ENCODE measurements at places on chromosomes 4 and X. TPM values are rescaled to one million over a fixed set of nuclear protein-coding genes. Genes with fewer than 3 reads are reported as not detected.

- H3K27ac ChIP-seq = no peak overlapping the region
- H3K27me3 ChIP-seq = no peaks in the 10 kb centered on the region
- DNase-seq = no peak
- no peaks in the 10 kb centered on the region for H3K36me3 ChIP-seq
These were observed 48.3 kb upstream of the WDR1 start for GRCh38 chr4:10164877-10165283.

GRCh38 chr4:164949448-164950143 lies 27.9 kb downstream of the TRIM61 start:
- no peak overlapping the region for H3K4me3 ChIP-seq
- no peaks in the 10 kb centered on the region for H3K4me1 ChIP-seq
- DNase-seq = no peak
- H3K27ac ChIP-seq = no peak overlapping the region
- H3K27me3 ChIP-seq = no peaks in the 10 kb centered on the region

DNA sequence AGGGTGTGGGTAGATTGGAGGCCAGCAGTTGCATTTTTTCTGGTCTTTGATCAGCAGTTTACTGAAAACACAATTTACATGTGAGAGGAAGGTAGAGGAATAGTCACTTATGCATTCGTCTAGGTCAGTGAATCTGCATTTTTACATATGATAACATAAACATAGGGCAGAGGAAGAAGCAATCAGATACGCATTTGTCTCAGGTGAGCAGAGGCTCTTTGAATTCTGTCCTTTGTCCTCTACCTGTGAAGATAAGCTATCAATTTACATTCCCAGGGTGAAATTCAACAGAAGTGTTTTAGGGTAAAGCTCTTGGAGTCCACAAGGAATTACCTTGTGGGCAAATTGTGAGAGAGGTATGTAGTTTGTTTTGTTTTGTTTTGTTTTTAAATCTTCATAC lies 306.5 kb downstream of the MAGEB5 start:
- no peaks in the 10 kb centered on the region for H3K4me1 ChIP-seq
- no peak for DNase-seq
- no peak overlapping the region for H3K4me3 ChIP-seq
- H3K27ac ChIP-seq = no peak overlapping the region
- no peaks in the 10 kb centered on the region for H3K36me3 ChIP-seq
- H3K27me3 ChIP-seq = no peaks in the 10 kb centered on the region

DNA sequence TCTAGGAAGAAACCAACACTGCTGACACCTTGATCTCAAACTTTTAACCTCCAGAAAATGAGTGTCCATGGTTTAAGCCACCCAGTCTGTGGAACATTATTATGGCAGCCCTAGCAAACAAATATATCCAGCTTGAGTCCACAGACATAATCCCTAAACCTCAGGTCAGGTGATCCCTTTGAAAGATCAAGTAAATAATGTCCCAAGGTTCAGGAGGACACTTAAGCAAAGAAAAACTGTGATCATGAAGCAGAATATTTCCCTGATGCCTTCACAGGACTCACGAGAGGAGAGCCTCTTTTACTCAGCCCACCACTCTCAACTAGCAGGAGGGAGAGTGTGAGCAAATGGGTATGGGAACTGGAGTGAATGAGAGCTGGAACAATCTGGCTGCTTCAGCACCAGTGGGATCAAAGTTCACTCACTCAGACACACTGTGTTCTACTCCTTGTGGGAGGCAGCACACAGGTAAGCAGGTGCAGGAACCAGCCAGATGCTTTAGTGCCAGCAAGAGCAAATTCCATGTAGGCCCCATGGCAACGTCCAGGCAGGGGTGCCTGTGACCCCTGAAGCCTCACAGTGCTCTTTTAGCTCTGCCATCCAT lies 608.4 kb downstream of the RAB28 start:
- no peak for DNase-seq
- no peak overlapping the region for H3K27ac ChIP-seq
- H3K4me1 ChIP-seq = no peaks in the 10 kb centered on the region
- H3K4me3 ChIP-seq = no peak overlapping the region

DNA sequence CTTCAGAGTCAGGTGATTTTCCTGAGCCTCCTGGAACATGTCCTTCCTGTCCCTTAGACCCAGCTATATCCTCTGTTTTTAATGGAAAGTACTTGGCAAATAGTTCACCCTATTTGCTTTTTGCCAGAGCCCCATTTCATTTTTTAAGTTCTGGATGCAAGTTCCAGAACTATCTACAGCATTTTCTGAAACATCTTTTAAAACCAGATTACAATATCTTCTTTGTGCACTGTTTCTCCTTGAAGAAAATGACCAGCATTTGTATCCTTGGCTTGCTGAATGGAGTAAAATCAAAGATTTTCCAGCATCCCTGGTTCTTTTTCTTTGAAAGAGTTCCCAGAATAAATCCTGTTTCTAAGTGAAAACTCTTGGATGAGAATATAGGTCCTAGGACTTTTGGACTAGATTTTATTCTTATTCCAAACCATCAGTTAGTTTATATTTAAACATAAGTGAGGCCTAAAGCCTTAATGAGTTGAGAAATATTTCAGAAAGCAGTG lies 224.3 kb downstream of the ANK2 start:
- no peaks in the 10 kb centered on the region for H3K36me3 ChIP-seq
- H3K27me3 ChIP-seq = no peaks in the 10 kb centered on the region
- DNase-seq = no peak

GRCh38 chrX:33211356-33212260 lies at the start of gene DMD:
Gene DMD, minus strand, starts transcription at chrX:33211549. Its CDS starts 237 bp downstream, at chrX:33211312.
- H3K36me3 ChIP-seq = no peaks in the 10 kb centered on the region
- peak within 1 kb of the TSS; percentile 70 for H3K27ac ChIP-seq
- peaks cover 13% of the 10 kb centered on the region for H3K4me1 ChIP-seq
- peak within 1 kb of the TSS; percentile 28 for H3K4me3 ChIP-seq
- DNase-seq = peak; percentile 87

DNA sequence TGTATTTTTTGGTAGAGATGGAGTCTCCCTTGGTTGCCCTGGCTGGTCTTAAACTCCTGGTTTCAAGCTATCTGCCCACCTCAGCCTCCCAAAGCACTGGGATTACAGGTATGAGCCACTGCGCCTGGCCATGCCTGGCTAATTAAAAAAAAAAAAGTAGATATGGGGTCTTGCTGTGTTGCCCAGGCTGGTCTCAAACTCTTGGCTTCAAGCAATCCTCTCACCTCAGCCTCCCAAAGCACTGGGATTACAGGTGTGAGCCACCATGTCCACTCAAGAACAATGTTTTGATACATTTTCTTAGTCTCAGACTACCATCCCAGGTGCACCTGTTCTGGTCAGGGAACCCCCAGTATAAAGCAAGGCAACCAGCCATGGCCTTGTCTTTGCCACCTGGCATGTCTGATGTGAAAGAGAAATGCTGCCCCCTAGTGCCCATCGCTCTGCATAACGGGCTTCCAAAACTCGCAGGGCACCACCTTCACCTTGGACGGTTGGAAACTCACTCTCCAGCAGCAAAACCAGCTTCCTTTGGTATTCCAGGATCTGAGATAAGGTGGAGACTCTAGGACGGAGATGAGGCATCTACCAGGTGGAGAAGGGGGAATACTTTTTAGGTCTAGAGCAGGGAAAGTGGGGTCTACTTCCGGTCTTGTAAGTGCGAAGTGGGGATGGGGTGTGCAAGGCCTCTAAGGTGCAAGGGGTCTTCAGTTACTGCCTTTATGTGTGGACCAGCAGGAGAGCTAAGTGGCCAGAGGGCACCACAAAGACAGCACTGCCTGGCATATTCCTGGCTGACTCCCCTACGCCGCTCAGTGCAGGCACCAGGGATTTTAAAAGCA lies 47.7 kb upstream of the AFAP1 start:
- no peak overlapping the region for H3K27ac ChIP-seq
- H3K4me3 ChIP-seq = no peak overlapping the region
- H3K36me3 ChIP-seq = no peaks in the 10 kb centered on the region
- peak; percentile 82 for DNase-seq
- no peaks in the 10 kb centered on the region for H3K27me3 ChIP-seq

DNA sequence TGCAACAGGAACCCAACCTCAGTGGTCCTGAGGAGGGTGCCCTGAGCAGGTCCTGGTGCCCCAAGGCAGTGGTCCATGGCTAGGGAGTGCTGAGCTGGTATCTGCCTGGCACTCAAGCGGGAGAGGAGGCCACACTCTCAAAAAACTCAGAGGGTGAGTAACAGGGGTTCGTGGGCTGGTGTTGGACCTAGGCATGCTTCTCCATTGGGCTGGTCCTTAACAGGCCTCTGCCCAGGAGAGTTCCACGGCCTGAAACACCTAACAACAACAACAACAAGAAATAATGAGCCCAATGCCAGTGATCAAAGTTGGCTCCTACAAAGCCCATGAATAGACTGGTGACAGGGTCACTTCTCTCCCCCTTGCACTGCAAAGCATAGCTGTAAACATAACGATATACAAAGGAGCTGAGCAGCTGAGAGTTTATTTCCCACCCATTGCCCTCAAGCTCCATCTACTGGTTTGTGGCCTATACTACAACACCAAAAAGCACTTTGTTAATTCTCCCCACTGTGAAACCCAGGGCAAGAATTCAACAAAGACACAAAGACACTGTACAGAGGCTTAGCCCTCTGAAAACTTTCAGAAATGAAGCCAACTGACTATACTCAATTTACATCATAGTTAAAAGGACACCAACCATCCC lies 736.1 kb upstream of the ADGRL3 start:
- no peak overlapping the region for H3K27ac ChIP-seq
- H3K27me3 ChIP-seq = no peaks in the 10 kb centered on the region
- no peak overlapping the region for H3K4me3 ChIP-seq

DNA sequence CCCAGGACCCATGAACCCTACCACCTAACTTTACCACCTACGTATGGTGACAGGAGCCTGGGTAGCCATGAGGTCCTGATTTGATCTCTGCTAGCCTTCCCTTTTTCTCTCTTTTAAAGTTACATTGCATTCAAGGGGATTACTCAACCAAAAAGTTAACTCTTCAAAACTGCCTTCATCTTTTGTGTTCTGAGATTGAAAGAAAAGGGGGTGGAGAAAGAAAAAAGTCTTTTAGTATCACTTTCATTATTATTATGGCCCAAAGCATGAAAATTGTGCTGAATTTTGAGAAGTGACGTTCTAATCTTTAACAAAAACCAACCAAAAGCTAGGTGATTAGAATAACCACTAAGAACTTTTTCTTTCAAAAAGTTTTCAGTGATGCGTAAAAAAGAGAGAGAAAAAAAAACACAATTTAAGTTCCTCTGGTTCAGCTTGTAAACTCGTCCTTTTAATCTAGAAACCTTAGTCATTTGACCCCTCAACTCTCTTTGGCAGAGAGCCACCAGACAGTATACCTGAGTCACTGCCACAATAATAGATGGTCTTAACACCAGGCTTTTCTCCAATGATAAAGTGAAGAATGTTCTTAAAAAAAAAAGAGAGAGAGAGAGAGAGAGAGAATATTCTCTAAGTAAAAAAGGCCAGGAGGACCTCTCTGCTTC lies 347.4 kb upstream of the FGF13 start:
- no peak for DNase-seq
- H3K27ac ChIP-seq = no peak overlapping the region
- H3K36me3 ChIP-seq = no peaks in the 10 kb centered on the region
- H3K27me3 ChIP-seq = no peaks in the 10 kb centered on the region

- no peaks in the 10 kb centered on the region for H3K27me3 ChIP-seq
- no peaks in the 10 kb centered on the region for H3K4me1 ChIP-seq
- no peak for DNase-seq
- no peaks in the 10 kb centered on the region for H3K36me3 ChIP-seq
- H3K27ac ChIP-seq = no peak overlapping the region
These were observed 212.6 kb upstream of the AGTR2 start for GRCh38 chrX:115957862-115958490.

GRCh38 chr4:67869580-67870190 lies 14.1 kb downstream of the TMPRSS11D start:
- H3K36me3 ChIP-seq = no peaks in the 10 kb centered on the region
- no peak overlapping the region for H3K4me3 ChIP-seq
- H3K27me3 ChIP-seq = no peaks in the 10 kb centered on the region
- H3K27ac ChIP-seq = no peak overlapping the region
- DNase-seq = no peak
- H3K4me1 ChIP-seq = no peaks in the 10 kb centered on the region

DNA sequence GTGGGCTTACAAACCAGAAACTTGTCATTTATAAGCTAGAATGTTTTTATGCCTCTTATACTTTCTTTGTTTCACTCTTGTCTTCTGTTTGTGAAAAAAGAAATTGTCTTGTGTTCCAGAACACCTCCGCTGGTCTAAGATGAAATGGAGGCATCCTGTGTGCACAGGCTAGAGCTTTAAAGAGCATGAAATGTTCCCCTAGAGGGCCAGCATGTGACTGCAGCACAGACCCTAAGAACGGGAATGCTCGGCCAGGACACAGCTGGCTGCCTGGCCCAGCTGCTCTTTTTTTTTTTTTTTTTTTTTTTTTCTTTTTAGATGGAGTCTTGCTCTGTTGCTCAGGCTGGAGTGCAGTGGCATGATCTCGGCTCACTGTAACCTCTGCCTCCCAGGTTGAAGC lies 33.6 kb downstream of the SETD7 start:
- H3K4me1 ChIP-seq = no peaks in the 10 kb centered on the region
- no peak overlapping the region for H3K4me3 ChIP-seq
- H3K27me3 ChIP-seq = no peaks in the 10 kb centered on the region
- H3K36me3 ChIP-seq = no peaks in the 10 kb centered on the region
- no peak overlapping the region for H3K27ac ChIP-seq

- no peaks in the 10 kb centered on the region for H3K4me1 ChIP-seq
- H3K27ac ChIP-seq = no peak overlapping the region
- H3K4me3 ChIP-seq = no peak overlapping the region
- H3K27me3 ChIP-seq = no peaks in the 10 kb centered on the region
- no peak for DNase-seq
- no peaks in the 10 kb centered on the region for H3K36me3 ChIP-seq
These were observed 26.5 kb upstream of the SPANXN4 start for GRCh38 chrX:142999199-142999701.

- no peak overlapping the region for H3K27ac ChIP-seq
- no peaks in the 10 kb centered on the region for H3K4me1 ChIP-seq
- DNase-seq = no peak
- H3K27me3 ChIP-seq = no peaks in the 10 kb centered on the region
- no peak overlapping the region for H3K4me3 ChIP-seq
These were observed 168.4 kb upstream of the WDR1 start for GRCh38 chr4:10285028-10285427.

- no peak overlapping the region for H3K4me3 ChIP-seq
- no peak for DNase-seq
- H3K36me3 ChIP-seq = no peaks in the 10 kb centered on the region
- no peaks in the 10 kb centered on the region for H3K4me1 ChIP-seq
- no peaks in the 10 kb centered on the region for H3K27me3 ChIP-seq
- no peak overlapping the region for H3K27ac ChIP-seq
These were observed 82.5 kb upstream of the AFF2 start for GRCh38 chrX:148417934-148418333.

GRCh38 chrX:35858906-35859305 lies 60.6 kb upstream of the CFAP47 start:
- H3K27ac ChIP-seq = no peak overlapping the region
- no peak overlapping the region for H3K4me3 ChIP-seq
- no peak for DNase-seq
- H3K27me3 ChIP-seq = no peaks in the 10 kb centered on the region
- no peaks in the 10 kb centered on the region for H3K4me1 ChIP-seq
- H3K36me3 ChIP-seq = no peaks in the 10 kb centered on the region

Gene SOWAHB
- total RNA-seq = not detected

Gene GPRIN3
- 1.6 TPM for total RNA-seq

Gene KLHL4
- 2.1 TPM for total RNA-seq

Gene GPRASP1
- total RNA-seq = 13.6 TPM

Gene STPG2
- not detected for total RNA-seq

Gene TLL1
- total RNA-seq = 4.8 TPM

Gene ITIH6
- total RNA-seq = under 0.01 TPM

Gene MAGEA2
- total RNA-seq = not detected

Gene SPANXD
- total RNA-seq = not detected

Gene ARMCX1
- total RNA-seq = 63.1 TPM

Gene CHRDL1
- total RNA-seq = 192 TPM

Gene CSN1S1
- not detected for total RNA-seq
